ENCODE measurements at places on chromosomes 6 and 20. TPM values are rescaled to one million over a fixed set of nuclear protein-coding genes. Genes with fewer than 3 reads are reported as not detected.

GID8 gene
- 71.6 TPM for total RNA-seq

SLC22A1 gene
- total RNA-seq = 3.0 TPM

CDH22 gene
- total RNA-seq = 0.20 TPM

BACH2 gene
- total RNA-seq = 12.3 TPM

ANGPT4 gene
- not detected for total RNA-seq

Data from progenitor cell of endocrine pancreas (in vitro differentiated cells).